ENCODE measurements at places on chromosomes 16 and 17.

- no peak for DNase-seq
These were observed 791 bp downstream of the DNAI2 start for GRCh38 chr17:74274709-74275340.

- no peak for DNase-seq
These were observed 37.7 kb downstream of the LYRM9 start for GRCh38 chr17:27855454-27855853.

GRCh38 chr17:57044976-57045867, 39.8 kb upstream of the AKAP1 start:
- DNase-seq, result no peak

GRCh38 chr17:57068222-57068658, 16.8 kb upstream of the AKAP1 start:
- no peak for DNase-seq

GRCh38 chr16:54649876-54650275, 280.8 kb upstream of the IRX5 start:
- peak; percentile 29 for DNase-seq

- DNase-seq, result no peak
These were observed 581.0 kb upstream of the CDH11 start for GRCh38 chr16:65702707-65703402.

- peak; percentile 57 for DNase-seq
These were observed 162.5 kb upstream of the CNTNAP4 start for GRCh38 chr16:76114681-76115080.

DNA sequence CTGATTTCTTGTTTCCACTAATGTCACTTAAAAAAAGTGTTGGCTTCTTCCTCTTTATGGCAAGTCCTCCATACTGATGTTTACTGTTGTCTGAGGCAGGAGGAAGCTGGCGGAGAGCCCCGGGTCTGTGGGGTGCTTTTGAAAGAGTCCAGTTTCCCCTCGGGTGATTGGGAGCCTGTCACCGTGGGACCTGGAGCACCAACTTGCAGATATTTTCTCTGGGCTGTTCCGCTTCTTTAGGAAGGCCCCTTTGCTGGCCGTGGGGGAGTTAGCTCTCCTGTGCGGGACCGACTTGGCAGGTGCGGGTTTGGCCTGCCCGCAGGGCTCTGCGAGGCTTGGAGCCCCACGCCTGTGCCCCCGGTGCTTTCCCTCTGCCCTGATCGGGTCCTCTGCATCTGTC, 3.1 kb downstream of the BANP start:
- DNase-seq, result no peak

DNA sequence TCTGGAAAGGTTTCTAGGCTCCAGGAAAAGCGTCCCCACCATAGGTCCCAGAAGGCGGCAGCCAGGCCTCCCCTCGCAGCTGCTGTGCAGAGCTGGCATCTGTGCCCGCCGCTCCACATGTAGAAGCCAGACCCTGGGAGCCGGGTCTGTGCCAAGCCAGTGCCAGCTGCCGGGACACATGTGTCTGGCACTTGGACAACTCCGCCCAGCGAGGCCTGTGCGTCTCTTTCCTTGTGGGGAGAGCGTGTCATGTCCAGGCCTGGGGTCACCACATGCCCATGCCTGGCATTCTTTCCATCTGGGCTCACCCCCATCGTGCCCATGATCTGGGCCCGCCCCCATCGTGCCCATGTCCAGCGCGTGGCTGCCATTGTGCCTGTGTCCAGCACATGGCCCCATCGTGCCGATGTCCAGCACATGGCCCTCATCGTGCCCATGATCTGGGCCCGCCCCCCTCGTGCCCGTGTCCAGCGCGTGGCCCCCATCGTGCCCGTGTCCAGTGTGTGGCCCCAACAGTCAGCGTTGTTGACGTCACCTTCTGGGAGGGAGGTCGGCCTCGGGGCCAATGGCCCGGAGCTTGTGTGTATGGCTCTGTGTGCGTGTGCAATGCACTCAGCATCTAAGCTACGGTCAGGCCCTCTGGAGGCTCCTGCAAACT, 13.3 kb upstream of the ACSF3 start:
- DNase-seq, result no peak

DNA sequence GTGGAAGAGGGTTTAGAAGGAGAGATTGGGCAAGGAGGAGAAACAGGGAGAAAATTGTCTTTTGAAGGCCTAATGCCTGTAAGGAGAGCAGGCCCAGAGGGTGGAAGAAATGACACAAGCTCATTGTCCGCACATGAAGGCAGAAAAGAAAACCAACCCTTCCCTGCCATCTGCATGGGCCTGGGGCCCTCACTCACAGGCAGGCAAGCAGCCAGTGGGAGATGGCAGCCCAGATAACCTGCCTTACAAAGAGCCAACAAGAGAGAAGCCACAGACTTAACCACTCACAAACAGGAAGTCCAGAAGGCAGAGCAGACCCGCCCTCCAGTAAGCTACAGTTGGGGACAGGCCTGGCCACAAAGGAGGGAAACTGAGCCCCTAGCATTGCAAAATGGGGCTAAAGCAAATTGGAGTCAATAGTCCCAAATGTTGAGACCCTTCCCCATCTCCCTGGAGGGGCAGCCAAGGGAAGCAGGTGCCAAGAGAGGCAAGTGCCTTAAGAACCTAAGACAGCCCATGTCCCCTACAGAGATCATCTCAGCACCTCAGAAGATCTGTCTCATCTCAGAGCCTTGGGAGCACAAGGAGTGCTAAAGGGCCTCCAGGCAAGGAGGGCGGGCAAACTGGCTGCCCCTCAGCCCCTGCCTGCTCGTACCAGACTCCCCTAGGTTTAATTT, 7.3 kb upstream of the TSPOAP1 start:
- no peak for DNase-seq

- DNase-seq, result no peak
These were observed 18.8 kb downstream of the GRB7 start for GRCh38 chr17:39756380-39757079.

DNA sequence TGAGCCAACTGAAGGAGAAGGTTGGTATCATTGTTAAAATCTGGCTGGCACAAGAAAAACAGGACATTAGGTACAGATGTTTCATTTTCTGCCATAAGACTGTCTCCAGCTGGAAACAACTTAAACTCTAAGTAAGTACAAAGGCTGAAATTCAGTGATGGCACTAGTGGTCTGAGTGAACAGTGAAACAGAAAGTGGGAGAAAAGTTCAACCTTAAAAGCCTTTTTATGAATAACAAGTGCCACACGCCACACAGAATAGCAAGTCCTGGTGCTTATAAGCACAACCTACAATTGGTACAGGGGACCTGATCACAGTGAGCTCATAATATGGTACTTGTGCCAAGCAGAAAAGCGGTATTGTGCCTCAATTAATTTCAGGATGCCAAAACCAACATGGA, 56.7 kb downstream of the CEP112 start:
- no peak for DNase-seq

DNA sequence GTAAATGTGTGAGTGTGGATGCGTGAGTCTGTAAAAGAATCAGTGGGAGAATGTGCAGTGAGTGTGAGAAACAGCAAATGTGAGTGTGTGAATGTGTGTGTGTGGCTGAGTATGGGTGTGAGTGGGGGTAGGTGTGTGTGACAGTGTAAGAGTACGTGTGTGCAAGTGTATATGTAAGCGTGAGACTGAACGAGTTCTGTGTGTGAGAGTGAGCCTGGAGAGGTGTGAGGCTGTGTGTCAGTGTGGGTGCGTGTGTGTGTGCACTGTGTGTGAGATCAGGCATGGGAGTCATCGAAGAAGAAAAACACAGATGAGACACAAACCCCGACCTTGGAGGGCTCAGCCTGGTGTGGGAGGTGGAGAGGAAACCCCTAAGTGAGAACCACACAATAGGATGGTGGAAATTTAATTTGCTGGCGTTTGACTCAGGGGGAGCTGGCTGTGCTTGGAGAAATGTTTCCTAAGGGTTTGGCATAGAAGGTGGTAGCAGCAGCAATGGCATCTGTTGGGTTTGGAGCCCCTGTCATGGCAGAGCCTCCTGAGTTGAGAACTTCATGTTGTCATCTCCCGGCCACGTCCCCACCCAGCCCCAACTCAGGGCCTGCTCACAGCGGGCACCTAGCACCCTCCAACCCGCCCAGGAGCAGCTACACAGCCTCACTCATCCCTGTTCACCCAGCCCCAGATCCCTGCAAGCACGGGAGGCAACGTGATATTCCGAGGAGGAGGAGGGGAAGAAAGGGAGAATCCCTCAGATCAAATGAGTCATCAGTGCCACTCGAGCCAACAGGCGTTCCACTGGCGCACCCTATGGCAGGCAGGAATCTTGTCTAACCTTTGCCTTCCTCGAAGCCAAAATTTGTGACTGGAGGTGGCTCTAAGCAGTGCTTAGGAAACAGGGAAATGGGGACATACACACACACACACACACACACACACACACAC, 14.3 kb upstream of the NUBP1 start:
- peak; percentile 75 for DNase-seq

DNA sequence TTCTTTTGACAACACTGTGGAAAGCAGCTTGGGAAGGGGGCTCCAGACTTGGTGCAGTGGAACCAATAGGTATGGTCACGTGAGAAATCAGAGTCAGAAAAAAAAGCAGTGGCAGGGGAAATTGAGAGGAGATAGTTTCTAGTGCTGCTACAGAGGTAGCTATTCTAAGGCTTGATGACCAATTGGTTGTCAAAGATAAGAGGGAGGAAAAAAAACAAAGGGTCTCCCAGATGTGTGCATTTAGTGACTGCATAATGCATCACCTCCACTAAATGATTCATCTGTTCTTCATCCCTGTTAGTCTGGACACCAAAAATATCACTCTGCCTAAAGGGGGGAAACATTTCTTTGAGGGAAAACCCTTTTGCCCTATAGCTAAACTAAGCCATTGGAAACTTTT, 56.5 kb downstream of the PIGL start:
- peak; percentile 88 for DNase-seq

- DNase-seq, result no peak
These were observed 38.7 kb downstream of the MYO18A start for GRCh38 chr17:29141514-29141876.

GRCh38 chr17:39200070-39200879, at the start of gene RPL19:
Gene RPL19 (plus strand): TSS chr17:39200283. CDS start chr17:39200345, 62 bp downstream.
- DNase-seq, result peak; percentile 32

DNA sequence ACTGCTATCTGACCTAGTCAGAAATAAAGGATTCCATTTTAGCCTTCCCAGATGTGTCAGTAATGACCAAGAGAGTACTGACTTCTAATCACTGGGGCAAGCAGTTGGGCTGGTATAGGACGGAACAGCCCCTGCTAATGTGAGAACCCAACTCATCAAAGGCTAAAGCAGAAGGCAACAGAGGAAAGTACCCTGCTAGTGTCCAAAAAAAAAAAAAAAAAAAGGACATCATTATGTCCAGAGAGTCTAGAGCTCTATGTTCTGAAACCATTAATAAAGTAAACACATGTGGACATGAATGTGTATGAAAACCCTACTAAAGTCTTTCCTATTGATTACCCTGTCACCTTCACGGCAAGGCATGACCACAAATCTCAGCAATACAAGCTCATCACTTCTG, 85.0 kb downstream of the CYTH1 start:
- no peak for DNase-seq

- no peak for DNase-seq
These were observed 46.1 kb downstream of the GTF3C1 start for GRCh38 chr16:27503662-27504061.

GRCh38 chr17:46009681-46010596, 10.9 kb downstream of the STH start:
- peak; percentile 17 for DNase-seq

DNA sequence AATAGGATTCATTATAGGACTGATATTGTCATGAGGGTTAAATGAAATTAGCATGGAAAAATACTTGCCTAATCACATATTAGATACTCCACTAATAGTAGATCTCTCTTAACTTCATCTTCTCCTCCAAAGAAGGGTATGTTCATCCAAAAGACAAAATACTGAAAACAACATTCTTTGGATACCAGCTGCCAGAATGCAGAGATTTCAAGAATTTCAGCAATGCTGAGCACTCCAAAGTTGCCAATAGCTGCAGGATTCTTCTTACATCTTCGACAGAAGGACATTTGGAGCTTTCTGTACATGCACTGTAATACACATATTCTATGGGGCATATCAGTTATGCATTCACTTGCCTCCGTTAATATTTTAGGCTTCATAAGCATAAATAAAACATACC, 436.5 kb downstream of the HAPSTR1 start:
- no peak for DNase-seq

DNA sequence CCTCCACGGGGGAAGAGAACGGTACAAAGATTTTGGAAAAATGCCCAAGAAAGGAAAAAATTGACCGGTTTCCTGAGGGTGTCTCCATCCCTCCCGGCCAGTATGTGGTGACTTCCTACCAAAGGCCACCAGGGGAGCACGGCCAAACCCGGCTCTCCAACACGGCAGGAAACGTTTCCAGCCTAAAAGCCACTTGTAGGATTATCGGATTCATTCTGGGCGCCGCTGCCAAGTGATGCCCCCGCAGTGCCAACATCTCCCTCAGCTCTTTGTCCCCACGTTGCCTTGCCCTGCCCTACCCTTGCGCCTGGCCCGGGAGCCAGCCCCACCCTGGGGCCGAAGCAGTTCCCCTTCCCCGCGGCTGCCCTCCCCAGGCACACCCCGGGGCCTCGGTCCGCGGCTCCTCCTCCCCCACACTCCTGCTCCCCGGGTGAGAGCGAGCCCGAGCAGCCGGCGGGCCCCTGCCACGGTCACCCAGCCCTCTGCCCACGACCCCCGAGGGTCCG, 688 bp downstream of the CRK start:
- peak; percentile 72 for DNase-seq

GRCh38 chr16:50224286-50224685, 42.1 kb upstream of the ADCY7 start:
- no peak for DNase-seq

DNA sequence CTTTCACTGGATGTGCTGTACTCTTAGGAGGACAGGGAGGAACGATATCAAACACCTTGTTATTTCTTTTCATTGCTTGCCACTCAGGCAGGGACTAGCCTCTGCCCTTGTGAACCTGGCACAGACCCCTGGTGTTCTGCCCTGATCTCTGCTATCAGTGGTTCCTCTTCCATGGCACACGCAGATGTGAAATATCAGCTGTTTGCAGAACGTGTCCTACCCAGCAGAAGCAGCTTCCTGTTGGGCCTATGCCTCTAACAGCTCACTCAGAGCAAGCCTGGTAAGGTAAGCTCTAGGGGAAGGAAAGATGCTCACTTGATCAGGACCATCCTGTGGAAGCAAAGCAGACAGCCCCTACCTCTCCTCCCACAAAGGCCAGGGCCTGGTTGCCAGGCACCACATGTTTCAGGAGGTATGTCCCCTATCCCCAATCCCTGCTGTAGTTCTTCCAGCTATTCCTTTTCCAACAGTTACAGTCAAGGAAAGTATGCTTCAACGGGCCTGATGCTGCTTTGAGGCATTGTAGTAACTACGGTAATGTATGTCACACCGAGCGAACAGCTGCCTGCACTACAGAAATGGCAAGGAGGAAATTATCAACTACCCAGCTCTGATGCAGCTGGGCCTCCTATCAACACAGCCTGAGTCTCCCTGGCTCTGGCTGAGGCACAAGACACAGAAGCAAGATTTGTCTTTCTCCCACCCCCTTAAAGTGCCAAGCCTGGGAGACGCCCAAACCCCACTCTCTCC, 41.3 kb upstream of the GFOD2 start:
- DNase-seq, result no peak

All from fibroblast of mammary gland (primary cell).